Body of pancreas (tissue), 4 donors: ENCODE measurements at places on chromosomes 4 and X.

- no peaks in the 10 kb centered on the region for H3K27me3 ChIP-seq
- H3K27ac ChIP-seq, result no peak overlapping the region
- H3K4me1 ChIP-seq, result no peaks in the 10 kb centered on the region
- H3K36me3 ChIP-seq, result no peaks in the 10 kb centered on the region
- no peak for DNase-seq
- H3K4me3 ChIP-seq, result no peak overlapping the region
Measured at GRCh38 chrX:148958901-148959300, 458.5 kb downstream of the AFF2 start.

DNA sequence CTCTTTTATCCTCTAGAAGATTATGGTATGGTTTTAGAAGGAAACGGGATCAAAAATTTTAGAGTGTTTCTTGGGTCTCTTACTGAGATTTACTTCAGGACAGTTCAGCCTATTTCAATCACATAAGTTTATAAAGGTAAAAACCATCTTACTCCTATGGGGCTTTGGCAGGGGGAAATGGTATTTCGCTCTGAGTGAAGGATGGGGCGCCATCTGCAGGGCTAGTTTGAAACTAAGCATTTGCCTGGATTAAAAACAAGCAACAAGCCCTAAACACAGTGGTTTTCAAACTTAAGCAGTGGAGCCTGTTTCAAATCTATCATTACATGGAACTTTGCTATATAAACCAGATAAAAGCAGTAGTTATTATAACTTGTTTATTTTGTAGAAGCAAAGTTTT is 361.5 kb upstream of the FMR1 start:
- no peak overlapping the region for H3K4me3 ChIP-seq
- H3K4me1 ChIP-seq, result no peaks in the 10 kb centered on the region
- peak; percentile 11 for DNase-seq
- no peaks in the 10 kb centered on the region for H3K27me3 ChIP-seq
- H3K36me3 ChIP-seq, result no peaks in the 10 kb centered on the region

- no peaks in the 10 kb centered on the region for H3K4me1 ChIP-seq
- H3K36me3 ChIP-seq, result no peaks in the 10 kb centered on the region
- no peak overlapping the region for H3K4me3 ChIP-seq
- H3K27me3 ChIP-seq, result no peaks in the 10 kb centered on the region
- no peak overlapping the region for H3K27ac ChIP-seq
Measured at GRCh38 chr4:133440404-133440803, 291.3 kb downstream of the PCDH10 start.

DNA sequence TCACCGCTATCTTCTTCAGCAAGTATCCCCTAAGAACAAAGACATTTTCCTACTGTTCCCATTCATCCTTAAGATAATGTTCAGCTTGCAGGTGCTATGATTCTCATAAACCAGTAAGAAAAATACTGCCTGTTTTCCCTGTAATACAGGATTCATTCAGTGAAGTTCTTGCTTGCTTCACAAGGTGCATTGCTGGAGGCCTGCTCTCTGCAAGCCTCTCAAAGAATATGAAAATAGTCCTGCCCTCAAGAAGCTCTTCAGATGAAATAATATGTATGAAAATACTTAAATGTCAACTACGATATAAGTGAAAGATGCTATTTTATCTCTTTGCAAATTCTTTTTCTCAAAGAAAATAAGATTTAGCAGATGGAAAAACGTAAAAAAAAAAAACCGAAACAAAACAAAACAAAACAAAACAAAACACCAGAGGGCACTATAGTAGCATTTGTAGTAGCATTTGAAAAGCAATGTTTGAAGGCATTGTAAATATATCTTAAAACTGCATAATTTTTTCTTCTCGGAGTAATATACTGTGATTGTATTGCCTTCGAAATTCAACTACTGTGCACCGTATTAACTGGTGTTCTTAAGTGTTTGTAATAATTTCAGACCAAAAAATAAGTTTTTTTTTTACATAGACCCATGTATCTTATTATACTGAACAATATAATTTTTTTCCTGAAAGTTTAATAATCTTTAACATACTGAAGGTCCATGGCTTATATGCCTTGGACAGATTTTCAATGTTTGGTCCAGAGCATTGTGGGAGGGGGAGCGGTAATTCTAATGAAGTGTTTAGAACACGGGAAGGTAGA is 26.0 kb downstream of the ADH4 start:
- no peaks in the 10 kb centered on the region for H3K4me1 ChIP-seq
- no peaks in the 10 kb centered on the region for H3K36me3 ChIP-seq
- no peak overlapping the region for H3K27ac ChIP-seq
- H3K27me3 ChIP-seq, result no peaks in the 10 kb centered on the region
- DNase-seq, result no peak
- H3K4me3 ChIP-seq, result no peak overlapping the region

GRCh38 chr4:7156761-7157488 is 35.4 kb upstream of the SORCS2 start:
- no peak for DNase-seq
- H3K36me3 ChIP-seq, result no peaks in the 10 kb centered on the region
- H3K4me3 ChIP-seq, result no peak overlapping the region
- no peaks in the 10 kb centered on the region for H3K27me3 ChIP-seq
- H3K27ac ChIP-seq, result no peak overlapping the region

DNA sequence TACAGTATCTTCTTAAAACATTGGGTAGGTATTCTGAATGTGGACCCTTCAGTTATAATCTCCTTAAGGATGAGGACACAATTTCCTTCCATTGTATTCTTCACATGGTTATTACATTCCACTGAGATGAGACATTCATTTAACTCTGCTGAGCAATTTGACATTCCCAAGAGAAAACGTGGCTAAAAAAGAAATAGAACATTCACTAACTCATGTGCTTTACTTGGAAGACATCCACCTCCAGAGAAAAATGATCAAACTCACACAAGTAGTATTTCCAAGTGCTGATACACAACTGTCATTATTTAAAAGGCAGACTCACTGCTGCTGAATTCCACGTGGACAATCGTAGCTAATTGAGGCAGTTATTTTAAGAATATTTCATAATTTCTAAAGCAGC is 227.9 kb upstream of the ANKRD50 start:
- no peaks in the 10 kb centered on the region for H3K36me3 ChIP-seq
- H3K27ac ChIP-seq, result peak overlapping the region; percentile 73
- no peak overlapping the region for H3K4me3 ChIP-seq
- DNase-seq, result no peak

GRCh38 chr4:176885224-176885623 is 92.5 kb upstream of the VEGFC start:
- no peak for DNase-seq
- no peaks in the 10 kb centered on the region for H3K36me3 ChIP-seq
- no peak overlapping the region for H3K27ac ChIP-seq
- H3K27me3 ChIP-seq, result no peaks in the 10 kb centered on the region
- H3K4me1 ChIP-seq, result peaks cover 5% of the 10 kb centered on the region

DNA sequence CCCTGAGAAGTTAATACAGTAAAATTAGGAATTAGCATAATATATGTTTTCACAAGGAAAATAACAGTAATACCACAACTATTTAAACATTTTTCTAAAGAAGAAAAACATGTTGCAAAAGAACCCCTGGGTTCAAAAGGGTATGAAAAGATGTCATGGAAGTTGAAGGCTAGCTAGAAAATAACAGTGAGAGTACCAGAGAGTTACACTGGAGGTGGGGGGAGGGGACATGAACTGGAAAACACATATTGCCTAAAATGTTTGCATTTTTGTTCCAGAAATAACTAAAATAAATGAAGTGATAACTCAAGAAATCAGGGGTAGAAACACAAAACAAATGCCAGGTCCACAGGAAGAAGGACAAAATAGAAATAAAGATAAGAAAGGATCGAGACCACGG is 336.6 kb upstream of the MAD2L1 start:
- H3K4me3 ChIP-seq, result no peak overlapping the region
- H3K36me3 ChIP-seq, result no peaks in the 10 kb centered on the region
- no peaks in the 10 kb centered on the region for H3K27me3 ChIP-seq
- no peak for DNase-seq

- no peaks in the 10 kb centered on the region for H3K27me3 ChIP-seq
- no peak overlapping the region for H3K4me3 ChIP-seq
- H3K36me3 ChIP-seq, result no peaks in the 10 kb centered on the region
- no peaks in the 10 kb centered on the region for H3K4me1 ChIP-seq
Measured at GRCh38 chr4:14096396-14096965, 469.0 kb upstream of the BOD1L1 start.

- no peak overlapping the region for H3K27ac ChIP-seq
- H3K4me1 ChIP-seq, result peaks cover 24% of the 10 kb centered on the region
- H3K4me3 ChIP-seq, result no peak overlapping the region
- no peaks in the 10 kb centered on the region for H3K27me3 ChIP-seq
Measured at GRCh38 chr4:13640149-13640940, 12.8 kb upstream of the BOD1L1 start.

DNA sequence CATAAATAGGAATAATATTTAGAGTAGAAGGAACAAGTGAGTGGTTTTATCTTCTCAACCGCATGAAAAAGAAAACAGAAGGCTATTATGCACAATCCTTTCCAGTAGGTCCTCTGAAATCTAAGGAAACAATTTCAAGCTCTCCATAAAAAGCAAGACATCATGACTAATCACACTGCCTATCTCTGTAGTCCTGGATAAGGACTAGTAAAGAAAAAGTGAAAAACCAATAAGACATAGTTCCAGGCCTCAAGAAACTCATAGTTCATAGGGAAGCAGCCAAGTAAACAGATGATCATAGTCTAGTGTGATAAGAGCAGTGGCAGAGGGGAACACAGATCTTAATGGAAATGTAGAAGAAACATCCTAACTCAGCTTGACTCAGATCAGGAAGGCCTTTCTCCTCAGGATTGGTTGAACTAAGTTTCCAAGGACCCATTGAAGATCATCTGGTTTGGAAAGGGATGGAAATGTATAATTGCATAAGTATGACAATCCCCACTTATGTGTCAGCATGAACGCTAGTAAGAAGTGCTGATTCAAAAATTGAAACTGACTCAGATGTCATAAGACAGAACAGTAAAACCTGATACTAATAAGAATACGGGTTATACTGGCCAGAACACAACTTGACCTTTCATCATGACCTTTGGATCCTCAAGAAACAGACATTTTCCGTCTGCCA is 155.3 kb downstream of the GRIA3 start:
- H3K4me3 ChIP-seq, result no peak overlapping the region
- no peaks in the 10 kb centered on the region for H3K27me3 ChIP-seq
- H3K36me3 ChIP-seq, result no peaks in the 10 kb centered on the region
- H3K4me1 ChIP-seq, result no peaks in the 10 kb centered on the region
- no peak for DNase-seq

GRCh38 chr4:101801958-101802357 is 11.4 kb downstream of the BANK1 start:
- H3K36me3 ChIP-seq, result no peaks in the 10 kb centered on the region
- H3K4me3 ChIP-seq, result no peak overlapping the region
- no peaks in the 10 kb centered on the region for H3K4me1 ChIP-seq
- no peak for DNase-seq
- no peaks in the 10 kb centered on the region for H3K27me3 ChIP-seq

- H3K27me3 ChIP-seq, result no peaks in the 10 kb centered on the region
- DNase-seq, result no peak
- no peaks in the 10 kb centered on the region for H3K36me3 ChIP-seq
- no peak overlapping the region for H3K4me3 ChIP-seq
Measured at GRCh38 chr4:57355101-57355665, 245.0 kb upstream of the IGFBP7 start.

DNA sequence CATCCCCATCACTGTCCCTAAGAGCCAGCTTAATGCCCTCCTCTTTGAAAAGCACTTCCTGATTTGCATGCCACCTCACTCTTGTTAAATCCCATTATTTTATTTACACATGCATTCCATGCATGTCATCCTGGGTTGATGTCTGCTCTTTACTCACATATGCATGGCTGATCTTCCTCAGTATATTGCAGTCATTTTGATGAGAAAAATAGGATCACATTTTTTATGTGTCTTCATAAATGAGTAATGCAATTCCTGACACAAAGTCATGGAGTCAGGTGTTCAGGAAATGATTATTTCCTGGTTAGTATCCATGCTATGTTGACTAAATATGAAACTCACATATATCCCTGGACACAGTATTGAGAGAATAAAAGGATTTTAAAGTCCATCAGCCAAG is 204.7 kb downstream of the SLIT2 start:
- no peak overlapping the region for H3K4me3 ChIP-seq
- DNase-seq, result no peak
- no peaks in the 10 kb centered on the region for H3K27me3 ChIP-seq
- no peak overlapping the region for H3K27ac ChIP-seq

- H3K4me1 ChIP-seq, result no peaks in the 10 kb centered on the region
- H3K27me3 ChIP-seq, result no peaks in the 10 kb centered on the region
- DNase-seq, result no peak
- H3K4me3 ChIP-seq, result no peak overlapping the region
- H3K27ac ChIP-seq, result no peak overlapping the region
- no peaks in the 10 kb centered on the region for H3K36me3 ChIP-seq
Measured at GRCh38 chrX:32293962-32294700, 917.2 kb downstream of the DMD start.

GRCh38 chr4:72768364-72768763 is 199.3 kb upstream of the ADAMTS3 start:
- no peak for DNase-seq
- H3K4me1 ChIP-seq, result no peaks in the 10 kb centered on the region
- no peaks in the 10 kb centered on the region for H3K27me3 ChIP-seq
- H3K4me3 ChIP-seq, result no peak overlapping the region
- no peaks in the 10 kb centered on the region for H3K36me3 ChIP-seq

- H3K27me3 ChIP-seq, result no peaks in the 10 kb centered on the region
- no peak for DNase-seq
Measured at GRCh38 chrX:31099536-31100090, 27.8 kb upstream of the FTHL17 start.

DNA sequence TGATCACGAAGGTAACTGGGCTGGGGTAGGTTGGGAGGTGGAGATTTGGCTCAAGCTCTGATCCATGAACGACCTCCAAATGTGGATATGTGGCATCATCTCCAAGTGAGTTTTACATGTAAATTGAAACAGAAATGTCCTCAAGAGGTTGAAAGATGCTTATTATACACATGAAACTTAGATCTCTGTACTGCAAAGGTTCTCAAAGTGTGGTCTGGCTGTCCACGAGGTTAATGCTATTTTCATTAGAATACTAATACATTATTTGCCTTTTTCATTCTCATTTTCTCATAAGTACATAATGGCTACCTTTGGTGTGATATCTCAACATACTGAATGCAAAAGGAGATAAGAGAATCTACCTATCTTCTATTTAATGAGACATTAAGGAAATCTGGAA is 198.2 kb downstream of the RASL11B start:
- peaks cover 10% of the 10 kb centered on the region for H3K4me1 ChIP-seq
- H3K27ac ChIP-seq, result no peak overlapping the region
- H3K4me3 ChIP-seq, result no peak overlapping the region
- no peaks in the 10 kb centered on the region for H3K36me3 ChIP-seq
- no peak for DNase-seq
- no peaks in the 10 kb centered on the region for H3K27me3 ChIP-seq
